ENCODE measurements at places on chromosomes 16 and 17.

DNA sequence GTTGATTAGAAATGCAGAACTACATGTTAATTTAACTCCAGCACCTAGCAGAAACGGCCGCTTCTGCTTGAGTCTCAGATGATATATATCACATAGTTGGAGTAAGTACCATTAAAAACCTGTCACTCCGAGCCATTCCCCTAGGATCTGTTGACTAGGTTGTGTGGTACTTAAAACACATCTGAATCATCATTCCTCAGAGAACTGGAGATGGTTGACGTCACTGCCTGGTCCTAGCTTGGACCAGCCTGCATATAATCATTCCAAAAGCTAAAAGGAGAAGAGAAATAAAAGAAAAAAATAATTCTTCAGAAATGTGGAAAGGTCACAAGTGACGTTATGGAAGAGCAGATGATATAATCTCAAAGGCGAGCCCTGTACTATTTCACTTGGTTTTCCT is 31.3 kb upstream of the RASL10B start:
- DNase-seq: no peak

GRCh38 chr16:68884401-68884800 is 41.1 kb downstream of the TANGO6 start:
- no peak for DNase-seq

GRCh38 chr16:57255686-57256415 is 10.8 kb downstream of the ARL2BP start:
- DNase-seq: peak; percentile 66

- no peak for DNase-seq
These were observed 67.1 kb downstream of the SSH2 start for GRCh38 chr17:29862951-29863350.

GRCh38 chr17:82373731-82374625 is 2.4 kb downstream of the UTS2R start:
- DNase-seq: no peak

DNA sequence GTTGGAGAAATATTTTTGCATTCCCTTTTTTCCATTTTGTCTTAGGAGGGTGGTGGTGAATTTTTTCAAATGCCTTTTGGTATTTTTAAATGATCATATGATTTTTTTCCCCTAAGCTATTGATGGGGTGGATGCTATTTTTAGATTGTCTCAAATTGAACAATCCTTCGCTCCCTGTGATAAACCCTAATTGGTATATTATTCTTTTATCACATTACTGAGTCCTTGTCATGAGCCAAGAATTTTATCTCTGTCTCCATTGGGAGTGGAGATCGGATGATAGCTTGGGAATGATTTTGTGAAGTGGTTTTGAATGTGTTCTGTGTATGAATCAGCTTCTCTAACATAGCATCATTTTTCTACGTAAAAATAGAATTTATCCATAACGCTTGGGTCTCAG is 15.4 kb downstream of the NECAB2 start:
- DNase-seq: no peak

- DNase-seq: peak; percentile 33
These were observed 33.3 kb upstream of the METTL9 start for GRCh38 chr16:21565861-21566669.

DNA sequence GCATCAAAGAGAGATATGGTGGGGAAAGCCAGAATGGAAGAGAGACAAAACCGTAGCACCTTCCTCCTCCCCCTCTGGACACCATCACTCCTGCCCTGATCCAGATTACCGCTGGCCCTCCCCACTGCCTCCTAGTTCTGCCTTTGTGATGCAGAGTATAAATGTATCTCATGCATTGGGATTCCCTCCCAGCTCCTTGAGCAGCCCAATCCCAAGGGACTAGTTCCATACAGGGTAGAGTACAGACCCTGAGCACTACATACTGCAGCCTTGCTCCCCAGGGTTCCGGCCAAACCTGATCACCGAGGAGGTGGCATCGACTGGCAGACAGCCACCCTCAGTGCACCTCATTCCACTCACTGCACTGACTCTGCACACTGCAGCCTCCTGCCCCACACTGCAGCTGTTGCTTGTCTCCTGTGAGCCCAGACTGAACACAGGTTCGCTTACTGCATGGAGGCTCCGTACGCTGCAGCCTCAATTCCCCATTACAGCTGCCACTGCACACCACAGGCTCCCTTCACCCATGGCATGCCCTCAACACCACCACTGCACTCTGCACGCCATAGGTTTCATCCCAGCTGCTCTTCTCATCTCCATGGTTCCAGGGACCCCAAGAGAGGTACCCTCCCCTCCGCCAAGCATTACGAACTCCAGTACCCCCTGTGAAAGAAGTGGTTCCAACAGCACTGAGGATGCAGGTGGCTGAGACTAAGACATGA is 1.7 kb upstream of the THRA start:
- DNase-seq: no peak

- DNase-seq: no peak
These were observed 3.6 kb upstream of the PHF12 start for GRCh38 chr17:28954886-28955285.

- no peak for DNase-seq
These were observed 276.4 kb downstream of the SOX9 start for GRCh38 chr17:72397223-72397667.

- DNase-seq: no peak
These were observed 167.1 kb upstream of the FOXF1 start for GRCh38 chr16:86343027-86343795.

DNA sequence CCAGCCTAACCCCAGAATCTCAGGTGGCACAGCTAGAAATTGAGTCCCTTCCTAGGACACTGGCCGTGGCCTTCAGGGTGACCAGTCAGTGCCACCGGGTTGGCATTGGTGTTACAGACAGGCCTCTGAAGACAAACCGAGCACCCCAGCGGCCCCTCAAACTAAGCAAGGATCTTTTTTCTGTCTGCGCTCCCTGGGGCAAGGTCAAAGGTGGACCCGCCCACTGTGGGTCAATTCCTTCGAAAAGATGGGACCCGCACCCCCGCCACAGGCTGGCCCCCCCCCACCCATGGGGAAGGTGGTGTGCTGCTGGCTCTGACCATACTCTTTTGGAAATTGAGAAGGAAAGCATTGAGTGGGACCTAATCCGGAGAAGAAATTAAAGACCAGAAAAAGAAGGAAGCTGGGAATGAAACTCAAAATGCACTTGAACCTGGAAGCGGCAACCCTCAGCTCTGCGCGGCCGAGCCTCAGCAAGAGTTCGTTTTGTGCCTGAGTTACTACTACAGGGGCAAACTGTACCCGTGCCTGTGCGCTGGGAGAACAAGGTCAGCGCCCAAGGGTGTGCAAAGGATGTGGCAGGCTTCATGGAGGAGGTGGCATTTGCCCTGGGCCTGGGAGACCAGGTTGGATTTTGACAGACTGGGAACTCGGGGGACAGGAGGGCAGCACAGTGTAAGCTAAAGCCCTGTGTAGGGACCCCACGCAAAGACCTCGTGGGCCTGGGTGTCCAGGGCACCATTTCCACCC is 20.4 kb downstream of the TMC6 start:
- DNase-seq: no peak

GRCh38 chr17:5533486-5534315 is 47.3 kb downstream of the MIS12 start:
- peak; percentile 73 for DNase-seq

GRCh38 chr17:79201536-79202227 is 127.1 kb downstream of the ENGASE start:
- DNase-seq: no peak

DNA sequence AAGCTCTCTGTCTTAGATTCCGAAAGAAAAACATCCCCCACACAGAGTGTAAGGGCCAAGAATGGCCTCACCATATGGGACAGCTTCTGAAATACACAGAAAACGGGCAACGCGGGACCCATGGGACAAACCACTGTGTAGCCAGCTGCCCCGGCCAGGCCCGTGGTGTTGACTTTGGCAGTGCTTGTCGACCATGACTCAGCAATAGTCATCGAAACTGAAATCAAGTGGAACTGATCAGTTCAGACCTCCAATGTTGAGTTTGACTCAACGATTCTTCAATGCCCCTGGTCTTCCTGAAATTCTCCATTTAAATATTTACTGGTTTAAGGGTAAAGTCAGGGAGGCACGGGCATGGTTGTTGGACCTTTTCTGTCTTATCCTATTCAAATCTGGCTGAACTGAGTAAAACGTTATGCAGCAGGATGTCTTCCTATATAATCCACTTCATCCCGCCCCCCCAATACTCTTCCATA is 27.5 kb downstream of the ZFHX3 start:
- DNase-seq: peak; percentile 97

DNA sequence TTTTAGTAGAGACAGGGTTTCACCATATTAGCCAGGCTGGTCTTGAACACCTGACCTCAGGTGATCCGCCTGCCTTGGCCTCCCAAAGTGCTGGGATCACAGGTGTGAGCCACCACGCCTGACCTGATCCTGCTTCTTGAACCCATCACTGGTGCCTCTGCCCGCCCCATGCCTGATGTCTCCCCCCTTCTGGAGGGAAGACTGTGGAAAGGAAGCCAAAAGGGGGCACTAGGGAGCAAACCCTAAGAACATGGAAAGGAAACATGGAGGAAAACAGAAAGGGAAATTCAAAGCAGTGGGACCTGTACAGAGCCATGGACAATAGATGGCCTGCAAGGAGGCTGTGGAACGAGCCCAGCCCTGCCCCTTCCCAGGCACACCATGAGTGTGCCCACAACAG is 31.1 kb upstream of the FASN start:
- DNase-seq: no peak

DNA sequence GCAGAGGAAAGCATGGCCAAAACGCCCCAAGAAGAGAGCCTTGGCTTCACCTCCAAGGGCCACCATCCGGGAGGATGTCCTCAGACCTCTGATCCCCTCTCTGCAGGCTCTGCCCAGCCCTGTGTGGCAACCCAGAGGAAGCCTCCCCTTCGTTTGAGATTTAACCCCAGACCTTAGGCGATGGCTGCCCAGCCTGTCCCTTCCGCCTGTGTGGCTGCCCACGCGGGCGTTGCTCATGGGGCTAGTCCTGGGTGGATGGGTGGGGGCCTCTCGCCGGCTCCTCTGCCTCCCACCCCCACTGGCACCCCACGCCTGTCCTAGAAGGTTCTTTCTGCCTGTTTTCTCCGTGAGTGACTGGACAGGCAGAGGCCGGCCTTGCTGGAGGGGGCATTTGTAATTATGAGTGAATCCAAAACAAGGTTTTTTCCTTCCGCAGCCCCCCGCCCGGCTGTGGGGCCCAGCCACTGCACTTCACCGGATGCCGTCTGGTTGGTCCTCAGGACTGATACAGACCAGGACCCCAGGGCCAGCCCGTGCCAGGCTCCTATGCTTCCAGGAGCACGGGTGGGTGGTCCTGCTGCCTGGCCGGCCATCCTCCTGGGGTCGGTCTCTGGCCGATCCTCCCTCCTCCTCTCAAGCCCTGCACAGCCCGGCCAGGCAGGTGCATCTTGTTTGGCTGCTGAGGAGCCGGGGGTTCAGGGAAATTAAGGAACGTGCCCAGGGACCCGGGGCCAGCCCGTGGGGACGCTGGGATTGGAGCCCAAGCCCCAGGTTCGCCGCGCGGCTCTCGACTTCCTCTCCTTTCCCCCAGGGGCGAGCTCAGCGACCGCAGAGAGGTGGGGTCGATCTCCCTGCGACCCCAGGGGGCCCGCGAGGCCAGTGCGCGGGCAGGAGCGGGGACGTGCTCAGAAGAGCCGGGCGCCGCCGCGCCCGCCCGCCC is at the start of gene TMEM235:
Gene TMEM235 (plus strand): TSS at position 636 of the 940 bp plus-strand sequence. CDS start 393 bp downstream, outside the sequence.
- DNase-seq: no peak

- no peak for DNase-seq
These were observed 25.6 kb downstream of the TEX14 start for GRCh38 chr17:58665946-58666857.

DNA sequence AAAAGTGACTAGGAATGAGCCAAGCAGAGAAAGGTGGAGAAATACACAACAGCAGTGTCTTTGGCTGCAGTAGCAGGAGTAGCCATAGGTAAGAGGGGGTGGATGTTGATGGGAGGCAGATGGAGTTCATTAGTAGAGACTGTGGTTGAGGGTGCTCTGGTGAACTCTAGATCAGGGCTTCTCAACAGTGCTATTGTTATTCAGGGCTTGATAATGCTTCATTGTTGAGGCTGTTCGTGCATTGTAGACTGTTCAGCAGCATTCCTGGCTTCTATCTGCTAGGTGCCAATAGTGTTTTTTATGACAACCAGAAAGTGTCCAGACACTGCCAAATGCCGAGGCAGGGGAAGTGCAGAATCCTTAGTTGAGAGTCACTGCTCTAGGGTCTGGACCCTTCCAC is 3.6 kb downstream of the ALKBH5 start:
- no peak for DNase-seq

GRCh38 chr17:56880133-56880532 is 33.7 kb downstream of the TRIM25 start:
- no peak for DNase-seq

GRCh38 chr16:53920988-53921387 is 217.0 kb downstream of the FTO start:
- DNase-seq: no peak

DNA sequence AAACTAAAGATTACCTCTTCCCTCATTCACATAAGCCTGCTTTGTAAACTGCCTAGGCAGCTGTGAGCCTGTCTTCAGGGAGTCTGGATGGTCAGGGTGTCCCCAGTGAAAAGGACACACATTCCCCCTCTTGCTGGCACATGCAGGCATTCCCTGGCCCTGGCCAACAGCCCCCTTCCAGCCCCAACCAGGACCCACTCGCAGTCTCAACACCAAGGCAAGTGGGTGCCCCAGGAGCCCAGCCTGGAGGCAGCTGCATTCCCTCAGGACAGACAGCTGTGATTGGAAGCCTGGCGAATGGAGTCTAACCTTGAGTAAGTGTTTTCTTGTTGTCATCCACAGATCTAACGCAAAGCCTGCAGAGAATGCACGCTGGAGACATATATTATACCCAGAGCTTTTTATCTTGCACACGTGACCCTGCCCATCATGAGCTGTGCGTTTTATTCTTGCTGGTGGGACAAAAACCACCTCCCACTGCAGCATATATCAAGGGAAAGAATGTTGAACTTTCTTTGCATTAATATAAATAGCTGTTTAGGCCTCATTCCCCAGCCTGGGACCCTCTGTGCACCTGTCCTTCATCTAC is 95.0 kb upstream of the LHX1 start:
- no peak for DNase-seq

DNA sequence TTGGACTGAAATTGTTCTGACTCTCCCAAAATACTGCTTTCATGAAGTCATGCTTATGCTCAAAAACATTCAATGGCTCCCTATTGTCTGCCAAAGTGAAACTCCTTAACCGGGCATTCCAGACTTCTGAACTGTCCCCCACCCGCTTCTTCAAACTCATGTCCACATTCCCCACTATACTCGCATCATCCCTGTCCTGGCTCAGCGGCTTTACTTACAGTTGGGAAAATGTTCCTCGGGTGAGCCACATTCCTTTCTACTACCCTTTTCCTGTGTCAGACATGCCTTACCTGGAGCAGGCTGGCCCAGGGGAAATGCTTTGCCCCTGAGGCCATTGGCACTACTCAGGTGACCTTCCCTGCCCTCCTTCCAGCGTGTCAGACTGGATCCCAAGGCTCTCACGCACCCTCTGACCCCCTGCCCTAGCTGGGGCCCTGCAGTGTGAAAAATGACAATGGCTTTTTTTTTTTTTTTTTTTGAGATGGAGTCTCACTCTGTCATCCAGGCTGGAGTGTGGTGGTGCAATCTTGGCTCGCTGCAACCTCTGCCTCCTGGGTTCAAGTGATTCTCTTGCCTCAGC is 5.3 kb downstream of the CYGB start:
- peak; percentile 54 for DNase-seq

GRCh38 chr17:18270046-18270931 is 9.8 kb downstream of the MIEF2 start:
- DNase-seq: no peak
